ENCODE measurements at places on chromosomes 2 and 18.

- DNase-seq, result no peak
These were observed 67.5 kb upstream of the FOSL2 start for GRCh38 chr2:28325173-28325566.

DNA sequence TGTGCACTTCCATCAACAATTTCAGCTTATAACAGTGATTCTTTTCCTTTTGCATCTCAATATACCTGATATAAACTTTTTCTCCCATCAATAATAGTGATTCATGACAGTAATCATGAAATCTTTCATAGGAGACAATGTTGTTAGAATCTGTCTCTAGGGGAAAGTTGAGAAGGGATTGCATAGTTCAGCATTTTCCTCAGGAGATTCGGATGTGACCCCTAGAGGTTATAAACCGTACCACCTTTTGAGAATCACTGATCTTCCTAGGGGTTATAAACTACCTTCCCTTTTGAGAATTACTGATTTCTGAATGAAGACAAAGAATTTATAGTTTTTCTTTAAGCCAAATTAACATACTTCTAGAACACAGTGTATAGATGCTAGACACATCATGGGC, 53.0 kb upstream of the GALNT3 start:
- DNase-seq, result no peak

DNA sequence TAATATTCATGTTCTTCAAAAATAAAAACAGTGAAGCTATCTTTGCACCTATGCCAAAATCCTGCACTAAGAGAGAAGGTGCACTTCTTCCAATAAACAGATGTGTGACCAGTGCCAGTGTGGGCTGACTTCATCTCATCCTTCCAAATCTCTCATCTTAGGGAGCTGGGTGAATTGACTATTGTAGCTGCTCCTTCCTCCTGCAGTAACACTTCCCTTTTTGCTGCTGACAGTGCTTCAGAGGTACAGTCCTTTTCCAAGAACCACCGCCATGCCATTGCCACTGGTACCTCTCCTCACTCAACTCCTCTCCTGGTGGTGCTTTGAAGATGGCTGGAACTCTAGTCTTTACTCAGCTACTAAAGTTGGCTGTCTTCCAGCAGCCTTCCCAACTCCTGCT, 42.1 kb upstream of the ARHGAP25 start:
- DNase-seq, result no peak

DNA sequence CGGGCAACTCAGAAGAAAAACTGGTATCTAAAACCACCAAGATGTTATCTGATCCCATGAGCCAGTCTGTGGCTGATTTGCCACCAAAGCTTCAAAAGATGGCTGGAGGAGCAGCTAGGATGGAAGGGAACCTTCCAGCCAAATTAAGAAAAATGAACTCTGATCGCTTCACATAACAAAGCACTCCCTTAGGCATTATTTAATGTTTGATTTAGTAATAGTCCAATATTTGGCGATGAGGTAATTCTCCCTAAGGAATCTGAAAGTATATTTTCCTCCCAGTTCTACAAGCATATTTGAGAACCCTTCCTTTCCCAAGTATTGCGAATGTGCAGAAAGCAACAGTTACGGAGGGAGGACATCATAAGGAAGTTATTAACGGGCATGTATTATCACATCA, 156.6 kb downstream of the KCNJ3 start:
- DNase-seq, result no peak

DNA sequence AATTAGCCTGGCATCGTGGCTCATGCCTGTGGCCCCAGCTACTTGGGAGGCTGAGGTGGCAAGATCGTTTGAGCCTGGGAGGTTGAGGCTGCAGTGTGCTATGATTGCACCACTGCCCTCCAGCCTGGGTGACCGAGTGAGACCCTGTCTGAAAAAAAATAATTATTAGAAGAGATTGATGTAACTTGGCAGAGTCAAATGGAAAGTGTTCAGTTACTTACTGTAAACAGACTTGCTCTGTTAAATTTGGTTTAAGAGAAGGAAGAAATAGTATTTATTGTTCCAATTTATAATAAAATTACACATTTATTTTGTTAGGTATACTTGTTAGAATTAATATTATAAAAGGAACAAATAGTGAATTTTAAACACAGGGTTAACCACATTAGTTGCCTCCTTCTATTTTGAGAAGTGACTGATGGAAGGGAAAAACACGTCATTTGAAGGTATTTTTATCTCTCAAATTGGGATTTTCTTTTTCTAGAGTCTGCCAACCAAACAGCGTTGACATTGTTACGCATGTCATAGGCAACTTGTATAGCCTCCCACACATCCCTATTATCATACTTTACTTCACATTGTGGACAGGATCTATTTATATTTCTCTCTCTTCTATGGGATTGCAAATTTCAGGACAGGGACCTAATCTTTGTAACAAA, 118.8 kb upstream of the B3GNT2 start:
- DNase-seq, result no peak

- DNase-seq, result no peak
These were observed 72.8 kb downstream of the ABI2 start for GRCh38 chr2:203400805-203401585.
